ENCODE measurements at places on chromosomes 5 and 9. TPM values are rescaled to one million over a fixed set of nuclear protein-coding genes. Genes with fewer than 3 reads are reported as not detected.

DNA sequence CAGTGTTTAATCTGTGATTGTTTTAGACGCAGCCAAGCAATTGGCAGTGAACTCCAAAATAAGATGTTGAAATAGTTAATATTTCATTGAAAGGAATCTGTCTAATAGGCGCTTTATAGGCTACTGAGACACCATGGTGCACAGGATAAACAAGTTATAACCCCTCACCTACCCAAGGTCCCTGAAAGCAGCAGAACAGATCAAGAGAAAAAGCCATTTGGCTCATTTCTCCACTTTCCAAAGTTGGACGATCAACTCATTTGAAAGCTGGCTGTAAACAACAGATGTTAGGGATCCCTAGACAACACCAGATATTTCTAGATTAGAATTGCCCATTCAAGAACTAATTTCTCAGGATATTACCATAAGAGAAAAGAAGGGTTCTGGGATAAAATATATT lies 4.9 kb downstream of the PUM3 start:
- no peak for DNase-seq

Gene CEL
- total RNA-seq = 0.70 TPM

Gene NMUR2
- not detected for total RNA-seq

Gene GGTA1
- not detected for total RNA-seq
